Mucosa of descending colon (tissue), 3 donors: ENCODE measurements at places on chromosomes 7 and 10. TPM values are rescaled to one million over a fixed set of nuclear protein-coding genes. Genes with fewer than 3 reads are reported as not detected.

DNA sequence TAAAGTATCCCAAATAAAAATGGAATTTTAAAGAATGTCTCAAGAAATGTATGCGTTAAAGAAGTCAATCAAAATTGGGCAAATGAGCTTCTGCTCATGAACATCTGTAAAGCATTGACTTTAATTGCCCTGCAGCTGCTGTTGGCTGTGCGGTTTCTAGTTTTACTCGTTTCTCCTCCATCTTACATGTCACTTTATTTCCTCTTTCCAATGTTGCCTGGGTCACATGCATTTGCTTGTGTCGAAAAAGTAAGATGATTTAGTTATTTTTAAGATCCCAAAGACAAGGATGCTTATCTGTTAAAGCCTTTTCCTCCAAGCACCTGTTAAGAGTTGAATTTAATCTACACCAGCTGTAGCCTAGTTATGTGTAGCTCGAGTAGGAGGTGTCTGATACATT is 310.4 kb downstream of the EXOC4 start:
- DNase-seq, result no peak

GRCh38 chr10:62903828-62904227 is 87.7 kb upstream of the EGR2 start:
- DNase-seq, result no peak

- no peak for DNase-seq
Observed at GRCh38 chr7:49389871-49390479, 383.5 kb upstream of the VWC2 start.

- DNase-seq, result no peak
Observed at GRCh38 chr7:50306494-50307367, 2.2 kb downstream of the IKZF1 start.

DNA sequence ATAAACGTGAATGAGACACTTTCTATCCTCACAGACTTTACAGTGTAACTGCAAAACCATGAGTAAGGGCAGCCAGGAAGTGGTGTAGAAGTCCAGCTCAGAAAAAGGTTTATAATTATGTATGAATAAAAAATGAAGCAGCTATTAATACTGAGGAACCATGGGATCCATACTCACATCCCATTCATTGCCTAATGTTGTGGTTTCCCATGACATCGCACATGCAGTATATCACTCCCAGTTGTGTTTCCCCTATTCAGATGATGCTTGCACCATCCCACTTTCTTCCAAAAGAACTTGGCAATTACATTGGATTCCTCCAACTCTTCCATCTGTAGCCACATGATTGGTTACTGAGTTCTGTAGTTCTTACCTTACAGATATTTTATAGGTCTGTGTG is 74.5 kb upstream of the SEMA3D start:
- DNase-seq, result no peak

DNA sequence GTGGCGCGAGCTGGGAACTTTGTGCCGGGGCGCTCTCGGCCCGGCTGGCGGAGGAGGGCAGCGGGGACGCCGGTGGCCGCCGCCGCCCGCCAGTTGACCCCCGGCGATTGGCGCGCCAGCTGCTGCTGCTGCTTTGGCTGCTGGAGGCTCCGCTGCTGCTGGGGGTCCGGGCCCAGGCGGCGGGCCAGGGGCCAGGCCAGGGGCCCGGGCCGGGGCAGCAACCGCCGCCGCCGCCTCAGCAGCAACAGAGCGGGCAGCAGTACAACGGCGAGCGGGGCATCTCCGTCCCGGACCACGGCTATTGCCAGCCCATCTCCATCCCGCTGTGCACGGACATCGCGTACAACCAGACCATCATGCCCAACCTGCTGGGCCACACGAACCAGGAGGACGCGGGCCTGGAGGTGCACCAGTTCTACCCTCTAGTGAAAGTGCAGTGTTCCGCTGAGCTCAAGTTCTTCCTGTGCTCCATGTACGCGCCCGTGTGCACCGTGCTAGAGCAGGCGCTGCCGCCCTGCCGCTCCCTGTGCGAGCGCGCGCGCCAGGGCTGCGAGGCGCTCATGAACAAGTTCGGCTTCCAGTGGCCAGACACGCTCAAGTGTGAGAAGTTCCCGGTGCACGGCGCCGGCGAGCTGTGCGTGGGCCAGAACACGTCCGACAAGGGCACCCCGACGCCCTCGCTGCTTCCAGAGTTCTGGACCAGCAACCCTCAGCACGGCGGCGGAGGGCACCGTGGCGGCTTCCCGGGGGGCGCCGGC is 870 bp downstream of the FZD1 start:
- DNase-seq, result peak; percentile 59

Gene TMEM196
- total RNA-seq, result 0.13 TPM

DNA sequence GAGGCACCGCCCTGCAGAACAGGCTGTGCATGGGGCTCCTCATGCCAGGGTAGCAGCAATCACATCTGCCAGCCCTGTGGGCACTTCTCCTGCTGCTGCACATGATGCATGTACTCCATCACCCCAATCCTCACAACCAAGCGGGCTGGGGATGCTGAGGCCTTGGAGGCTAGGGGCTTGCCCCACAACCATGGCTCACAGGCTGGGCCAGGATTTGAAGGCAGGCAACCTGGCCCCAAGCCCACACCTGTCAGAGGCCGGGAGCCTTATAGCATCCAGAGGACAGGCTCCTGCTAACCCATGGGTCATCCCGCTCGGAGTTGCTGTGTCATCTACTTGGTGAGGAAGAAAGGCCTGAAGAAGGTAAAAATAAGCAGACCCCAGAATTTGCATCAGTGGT is 2.2 kb downstream of the POLM start:
- peak; percentile 27 for DNase-seq

- DNase-seq, result no peak
Observed at GRCh38 chr10:107553470-107553869, 389.0 kb upstream of the SORCS1 start.

DNA sequence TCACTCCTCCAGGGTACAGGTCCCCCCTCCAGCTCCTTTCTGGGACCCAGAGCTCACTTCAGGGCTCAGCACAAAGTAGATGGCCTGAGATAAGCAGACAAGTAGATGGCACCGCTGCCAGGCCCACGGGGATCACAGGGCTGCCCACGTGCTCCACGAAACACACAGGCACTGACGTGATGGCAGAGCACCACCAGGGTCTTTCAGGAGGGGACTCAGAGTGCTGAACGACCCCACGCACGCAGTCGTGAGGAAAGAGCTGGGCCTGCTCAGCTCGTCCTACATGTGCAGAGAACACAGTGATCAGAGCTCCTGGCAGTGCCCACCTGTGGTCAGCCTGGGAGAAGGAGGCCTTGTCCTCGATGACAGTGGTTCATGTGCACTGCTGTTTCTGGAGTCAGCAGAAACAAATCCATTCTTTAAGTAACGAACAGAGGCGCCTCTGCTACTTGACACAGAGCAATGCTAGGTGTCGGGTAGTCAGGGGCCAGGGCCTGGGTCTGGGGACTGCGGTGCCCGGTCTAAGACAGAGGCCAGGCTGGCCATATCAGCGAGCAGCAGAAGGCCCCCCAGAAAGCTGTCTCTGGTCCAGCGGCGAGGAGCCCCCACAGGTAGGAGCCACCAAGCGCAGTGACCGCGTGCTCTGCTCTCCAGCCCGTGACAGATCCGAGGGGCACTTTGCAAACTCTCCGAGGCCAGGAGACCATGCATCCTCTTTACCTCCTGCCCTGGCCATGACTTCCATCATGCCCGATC is 129.8 kb upstream of the FAM20C start:
- DNase-seq, result no peak
